Subcutaneous adipose tissue (tissue), 4 donors: ENCODE measurements at places on chromosomes 4 and X. TPM values are rescaled to one million over a fixed set of nuclear protein-coding genes. Genes with fewer than 3 reads are reported as not detected.

NPY5R gene
- total RNA-seq = 10.6 TPM

OTC gene
- not detected for total RNA-seq

NXF3 gene
- 8.3 TPM for total RNA-seq

CXCR3 gene
- not detected for total RNA-seq

SPP1 gene
- 2,902 TPM for total RNA-seq

ZNF827 gene
- total RNA-seq = 8.3 TPM

FOXP3 gene
- total RNA-seq = not detected

GLRB gene
- 5.3 TPM for total RNA-seq

C1GALT1C1 gene
- total RNA-seq = 56.7 TPM

ADGRG2 gene
- 5.8 TPM for total RNA-seq

POU3F4 gene
- not detected for total RNA-seq

FGF13 gene
- total RNA-seq = 9.5 TPM

RBM3 gene
- total RNA-seq = 255 TPM

WWC2 gene
- total RNA-seq = 37.3 TPM

UGT2A1 gene
- total RNA-seq = not detected

ERAS gene
- total RNA-seq = not detected

TMEM150C gene
- total RNA-seq = 24.6 TPM

UGT2B11 gene
- total RNA-seq = not detected

RELL1 gene
- total RNA-seq = 60.5 TPM

NAP1L2 gene
- 0.22 TPM for total RNA-seq

RXFP1 gene
- total RNA-seq = not detected

PROM1 gene
- not detected for total RNA-seq

RPS3A gene
- 3,296 TPM for total RNA-seq

NXT2 gene
- total RNA-seq = 12.9 TPM

CCDC149 gene
- 18.0 TPM for total RNA-seq

C4orf54 gene
- total RNA-seq = not detected

GPC3 gene
- 142 TPM for total RNA-seq

GAGE1 gene
- total RNA-seq = not detected

TSPAN6 gene
- total RNA-seq = 56.7 TPM

H2BW2 gene
- not detected for total RNA-seq

EVC2 gene
- total RNA-seq = 23.1 TPM

AREG gene
- 52.3 TPM for total RNA-seq

PAGE4 gene
- not detected for total RNA-seq

NAT8L gene
- total RNA-seq = 17.4 TPM

GPR34 gene
- total RNA-seq = 52.8 TPM

LEF1 gene
- total RNA-seq = 6.8 TPM

MAGEA4 gene
- not detected for total RNA-seq

F11 gene
- total RNA-seq = not detected

HMX1 gene
- not detected for total RNA-seq

KLHL15 gene
- total RNA-seq = 10.5 TPM

RRH gene
- total RNA-seq = 0.44 TPM

DNASE1L1 gene
- total RNA-seq = 22.2 TPM
